ENCODE measurements at places on chromosomes 7 and 10. TPM values are rescaled to one million over a fixed set of nuclear protein-coding genes. Genes with fewer than 3 reads are reported as not detected.

WDR86 gene
- not detected for total RNA-seq

DNA sequence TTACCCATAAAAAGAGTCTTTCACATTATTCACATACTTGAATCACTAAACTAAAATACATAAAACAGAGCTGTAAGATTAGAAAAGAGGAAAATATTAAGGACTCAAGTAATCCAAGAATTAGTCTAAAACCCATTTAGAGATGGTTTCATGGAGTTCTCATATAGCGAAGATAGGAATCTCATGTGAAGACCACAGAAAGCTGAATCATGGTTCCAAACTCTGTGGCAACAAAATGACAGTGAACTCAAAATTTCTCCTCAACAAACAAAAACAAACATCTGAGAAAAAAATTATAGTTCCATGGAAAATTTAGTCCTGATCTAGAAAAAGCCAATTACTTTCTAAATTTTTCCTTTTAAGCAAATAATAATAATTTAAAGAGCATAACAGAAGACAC, 34.6 kb downstream of the BAZ1B start:
- DNase-seq = no peak

PDZD8 gene
- total RNA-seq = 13.1 TPM

MBL2 gene
- total RNA-seq = not detected

GRCh38 chr10:104582966-104583365, 58.1 kb upstream of the SORCS3 start:
- DNase-seq = no peak

TRUB1 gene
- total RNA-seq = 13.1 TPM

- DNase-seq = peak; percentile 61
Measured at GRCh38 chr10:60282771-60283353, 106.8 kb downstream of the ANK3 start.

GRCh38 chr10:95400787-95401186, 110.0 kb upstream of the PDLIM1 start:
- DNase-seq = no peak

DNA sequence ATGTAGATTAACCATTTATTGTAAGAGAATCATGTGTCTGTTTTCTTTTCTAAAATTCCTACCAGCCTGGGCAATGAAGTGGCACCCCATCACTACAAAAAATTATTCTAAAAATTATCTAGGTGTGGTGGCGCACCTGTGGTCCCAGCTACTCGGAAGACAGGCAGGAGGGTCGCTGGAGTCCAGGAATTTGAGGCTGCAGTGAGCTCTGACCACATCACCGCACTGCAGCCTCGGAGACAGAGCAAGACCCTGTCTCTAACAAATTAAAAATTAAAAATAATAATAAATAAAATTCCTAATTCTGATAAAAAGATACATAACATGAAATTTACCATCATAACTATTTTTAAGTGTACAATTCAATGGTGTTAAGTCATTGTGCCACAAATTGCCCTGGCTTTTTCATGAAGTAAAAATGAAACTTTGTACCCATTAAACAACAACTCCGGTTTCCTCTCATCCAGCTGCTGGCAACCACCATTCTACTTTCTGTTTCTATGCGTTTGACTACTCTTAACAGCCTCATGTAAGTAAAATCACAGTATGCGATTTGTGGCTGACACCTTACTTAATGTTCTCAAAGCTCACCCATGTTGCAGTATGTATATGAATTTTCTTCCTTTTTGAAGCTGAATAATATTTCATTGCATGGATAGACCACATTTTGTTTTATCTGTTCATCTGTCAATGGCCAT, 20.6 kb upstream of the USP6NL start:
- DNase-seq = no peak

- DNase-seq = no peak
Measured at GRCh38 chr7:155565596-155565995, 19.2 kb upstream of the CNPY1 start.

- DNase-seq = no peak
Measured at GRCh38 chr10:123146013-123146893, 1.7 kb upstream of the HMX2 start.

DNA sequence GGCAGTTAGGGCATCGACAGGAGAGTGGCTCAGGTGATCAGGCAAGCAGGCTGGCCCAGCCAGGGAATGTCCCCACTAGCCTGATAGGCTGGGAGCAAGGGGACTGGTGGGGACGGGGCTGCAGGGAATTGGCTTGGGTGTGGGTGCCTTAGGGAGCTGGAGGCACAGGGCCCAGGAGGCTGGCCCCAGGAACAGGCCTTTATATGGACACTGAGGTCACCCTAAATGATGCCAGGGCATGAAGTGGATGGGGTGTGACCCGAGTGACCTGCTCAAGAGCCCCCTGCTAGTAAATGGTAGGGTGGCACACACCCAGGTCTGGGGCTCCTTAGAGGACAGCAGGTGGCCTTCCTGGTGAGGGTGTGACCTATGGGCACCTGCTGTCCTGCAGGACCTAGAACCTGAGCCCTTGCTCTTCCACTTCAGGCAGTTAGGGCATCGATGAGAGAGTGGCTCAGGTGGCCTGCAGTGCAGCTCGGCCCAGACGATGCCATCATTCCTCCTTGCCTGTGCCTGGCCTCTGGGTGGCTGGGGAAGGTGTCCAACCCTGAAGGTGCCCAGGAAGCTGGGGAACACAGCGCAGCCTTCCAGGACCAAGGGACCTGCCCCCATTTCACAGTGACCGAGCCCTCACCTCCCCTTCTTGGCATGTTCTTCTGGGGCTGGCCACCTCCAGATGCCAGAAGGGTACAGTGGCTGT, 51.7 kb upstream of the LEP start:
- DNase-seq = no peak

DNA sequence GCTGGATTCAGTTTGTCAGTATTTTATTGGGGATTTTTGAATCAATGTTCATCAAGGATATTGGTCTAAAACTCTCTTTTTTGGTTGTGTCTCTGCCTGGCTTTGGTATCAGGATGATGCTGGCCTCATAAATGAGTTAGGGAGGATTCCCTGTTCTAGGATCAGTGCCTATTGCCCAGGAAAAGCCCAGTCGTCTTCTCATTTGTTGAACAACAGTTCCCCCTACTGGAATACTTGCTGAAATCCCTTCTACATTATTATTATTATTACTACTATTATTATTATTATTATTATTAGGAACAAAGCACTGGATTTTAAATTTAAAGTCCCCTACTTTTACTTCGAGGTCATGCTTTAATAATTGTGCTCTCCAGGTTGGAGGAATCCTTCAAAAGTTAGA, 528.9 kb downstream of the MAGI2 start:
- DNase-seq = no peak

DNA sequence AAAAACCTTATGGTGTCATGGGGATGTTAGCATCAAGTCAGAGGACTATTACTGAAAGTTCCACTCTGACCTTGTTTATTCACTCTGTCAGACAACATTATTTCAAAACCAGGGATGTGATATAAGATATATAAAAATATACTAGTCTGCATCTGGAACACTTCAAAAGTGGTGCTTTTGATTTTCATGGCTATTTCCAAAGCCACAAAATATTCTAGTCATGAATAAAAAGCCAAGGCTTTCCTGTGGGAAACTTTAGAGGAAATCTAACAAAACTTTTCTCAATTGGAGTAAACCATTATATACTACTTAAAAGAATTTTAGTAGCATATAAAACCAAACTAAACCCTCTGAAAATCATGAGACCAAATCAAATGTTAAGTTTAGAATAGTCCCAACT, 205.2 kb downstream of the TMEM26 start:
- DNase-seq = no peak

DNA sequence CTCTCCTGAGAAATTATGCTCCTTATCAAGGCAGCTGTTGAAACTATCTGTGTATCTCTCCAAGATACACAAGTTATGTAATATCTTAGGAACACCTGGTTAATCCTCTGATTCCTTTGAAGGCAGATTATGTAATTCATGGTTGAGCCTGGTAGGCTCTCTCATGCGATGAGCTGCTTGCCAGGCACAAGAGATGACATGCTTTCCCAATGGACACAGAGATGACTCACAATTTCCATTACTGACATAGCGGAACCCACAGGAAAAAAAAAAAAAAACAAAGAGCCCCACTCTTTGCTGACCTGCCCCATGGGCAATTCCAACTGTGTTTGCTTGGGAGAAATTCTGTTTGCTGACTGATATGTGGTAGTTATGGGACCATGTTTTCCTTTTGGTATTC, 736.4 kb upstream of the PHF14 start:
- no peak for DNase-seq

- DNase-seq = no peak
Measured at GRCh38 chr10:125064681-125065492, 95.5 kb downstream of the CTBP2 start.

SPDYE2 gene
- not detected for total RNA-seq

DNA sequence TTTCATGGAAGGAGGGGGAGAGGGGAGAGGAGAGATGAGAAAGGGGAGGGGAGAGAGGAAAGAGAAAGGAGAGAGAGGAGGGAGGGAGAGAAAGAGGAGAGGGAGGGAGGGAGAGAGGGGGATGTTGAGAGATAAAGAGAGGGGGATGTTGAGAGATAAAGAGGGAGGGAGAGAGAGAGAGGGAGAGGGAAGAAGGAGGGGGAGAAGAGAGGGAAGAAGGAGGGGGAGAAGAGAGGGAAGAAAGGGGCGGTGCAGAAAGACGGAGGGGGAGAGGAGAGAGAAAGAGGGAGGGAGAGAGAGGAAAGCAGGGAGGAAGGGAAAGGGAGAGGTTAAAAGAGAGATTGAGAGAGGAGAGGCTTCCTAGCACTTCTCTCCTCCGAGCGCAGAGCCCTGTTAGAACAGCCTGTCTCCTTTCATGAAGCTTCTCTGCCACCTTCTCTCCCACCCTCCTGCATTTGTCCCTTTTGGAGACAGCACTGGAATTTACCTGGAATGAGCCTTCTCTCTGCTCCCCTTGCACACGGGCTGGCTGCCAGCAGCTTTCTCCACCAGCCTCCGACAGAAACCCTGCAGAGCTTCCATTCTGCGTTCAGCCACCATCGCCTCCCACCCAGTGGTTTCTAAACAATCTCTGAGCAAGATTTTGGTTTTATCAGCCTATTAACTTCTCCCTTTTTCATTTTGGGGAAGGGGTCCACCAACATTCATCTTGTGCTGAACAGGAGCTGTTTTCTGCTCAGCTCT, 74.0 kb upstream of the CARD11 start:
- DNase-seq = no peak
